ENCODE measurements at places on chromosomes 2 and 18.

DNA sequence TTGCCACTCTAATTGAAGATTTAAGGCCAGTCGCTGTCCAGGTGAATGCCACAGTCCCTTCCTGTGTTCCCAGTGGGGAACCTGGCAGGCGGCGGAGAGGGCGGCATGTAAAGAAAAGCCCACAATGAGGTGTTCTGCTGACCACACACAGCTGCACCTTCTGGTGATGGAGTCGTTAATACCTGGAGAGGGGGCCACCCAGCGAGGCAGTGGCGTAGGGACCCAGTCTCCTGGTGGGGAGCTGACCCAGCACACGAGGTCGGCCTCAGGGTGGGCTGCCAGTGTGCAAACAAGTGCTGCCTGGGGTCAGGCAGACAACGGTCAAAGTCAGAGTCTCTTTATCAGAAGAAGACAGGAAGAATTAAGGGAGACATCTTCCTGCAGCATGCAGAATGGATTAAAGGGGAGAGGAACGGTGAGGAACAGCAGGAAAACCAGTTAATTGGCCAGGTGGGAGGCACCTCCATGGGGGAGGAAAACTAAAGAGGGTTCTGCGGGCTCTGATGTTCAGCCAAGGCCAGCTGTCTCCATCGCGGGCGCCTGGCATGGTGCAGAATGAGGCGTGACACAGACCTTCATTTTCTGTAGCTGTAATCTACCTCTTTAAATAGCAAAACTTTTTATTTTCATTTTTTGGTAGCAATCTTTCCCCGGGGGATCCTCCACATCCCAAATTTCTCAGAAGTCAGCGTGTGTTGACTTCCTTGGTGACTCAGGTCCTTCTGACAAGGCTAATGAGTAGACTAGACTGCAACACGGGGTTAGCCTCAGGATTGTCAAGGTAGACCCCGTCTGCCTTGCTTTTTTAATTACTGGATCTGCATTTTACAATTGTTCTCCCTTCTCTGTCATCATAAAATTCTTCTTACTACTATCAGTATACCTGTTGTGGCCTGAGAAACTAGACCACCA is 78.3 kb downstream of the SMAD7 start:
- peak; percentile 92 for DNase-seq

DNA sequence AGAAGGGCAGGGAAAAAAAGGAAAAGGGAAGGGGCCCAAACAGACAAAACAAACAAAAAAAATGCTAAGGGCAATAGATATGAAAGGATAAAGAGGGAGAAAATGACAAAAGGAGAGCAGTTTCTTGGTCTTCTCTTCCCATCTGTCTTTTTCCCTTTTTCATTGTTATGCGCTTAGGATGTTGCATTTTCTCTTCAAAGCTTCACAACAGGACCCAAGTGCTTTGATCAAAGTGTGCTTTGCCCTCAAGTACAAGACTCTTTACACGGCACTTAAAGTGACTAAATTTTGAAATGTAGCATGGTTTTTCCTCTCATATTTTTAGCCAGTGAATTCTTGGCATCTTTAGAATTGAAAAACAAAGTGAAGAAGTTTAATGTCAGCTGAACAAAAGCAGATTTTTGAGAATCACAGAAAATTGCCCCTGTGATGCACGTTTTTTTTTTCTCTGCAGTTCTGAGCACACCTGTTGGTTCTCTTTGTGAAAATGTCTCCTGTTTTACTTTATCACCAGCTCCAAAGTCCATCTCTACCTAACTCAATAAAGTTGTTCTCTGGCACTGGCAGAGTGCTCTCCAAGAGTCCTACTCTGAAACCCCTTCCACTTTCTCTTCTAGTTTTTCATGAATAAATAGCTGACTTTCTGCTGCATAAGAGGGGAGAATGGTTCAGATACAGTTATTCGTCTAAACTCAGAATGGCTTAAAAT is 126.6 kb downstream of the KCNH7 start:
- peak; percentile 40 for DNase-seq

- peak; percentile 64 for DNase-seq
These were observed 111.1 kb downstream of the CDC42EP3 start for GRCh38 chr2:37560241-37560848.

DNA sequence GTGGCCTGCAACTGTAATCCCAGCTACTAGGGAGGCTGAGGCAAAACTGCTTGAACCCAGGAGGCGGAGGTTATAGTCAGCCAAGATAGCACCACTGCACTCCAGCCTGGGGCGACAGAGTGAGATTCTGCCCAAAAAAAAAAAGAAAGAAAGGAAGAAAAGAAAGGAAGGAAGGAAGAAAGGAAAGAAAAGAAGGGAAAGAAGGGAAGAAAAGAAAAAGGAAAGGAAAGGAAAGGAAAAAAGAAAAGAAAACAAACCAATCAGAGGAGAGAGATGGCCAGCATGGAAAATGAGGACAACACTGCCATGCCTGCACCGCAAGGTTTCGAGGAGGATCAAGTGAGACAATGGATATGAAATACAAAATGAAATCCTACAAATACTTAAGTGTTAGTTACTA is 34.7 kb downstream of the NOL10 start:
- DNase-seq: no peak

GRCh38 chr2:147688242-147688641 is 156.6 kb upstream of the ACVR2A start:
- no peak for DNase-seq

DNA sequence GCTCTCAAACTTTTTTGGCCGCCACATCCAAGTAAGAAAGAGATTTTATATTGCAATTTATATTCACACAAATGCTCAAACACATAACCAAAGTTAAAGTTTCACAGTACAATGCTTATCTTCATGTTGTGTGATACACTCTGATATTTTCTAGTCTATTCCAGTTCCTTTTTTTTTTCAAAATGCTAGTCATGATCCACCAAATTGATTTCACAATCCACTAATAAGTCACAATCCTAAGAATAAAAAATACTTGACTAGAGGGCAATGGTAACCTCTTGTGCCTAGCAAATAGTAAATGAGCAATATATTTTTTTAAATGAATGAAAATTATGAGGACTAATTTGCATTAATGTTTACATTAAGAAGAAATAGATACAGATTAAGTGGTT is 5.8 kb upstream of the PTPN4 start:
- no peak for DNase-seq

- no peak for DNase-seq
These were observed 72.8 kb upstream of the TTC39C start for GRCh38 chr18:23941791-23942190.

GRCh38 chr2:30354621-30355020 is 92.4 kb upstream of the LCLAT1 start:
- no peak for DNase-seq

DNA sequence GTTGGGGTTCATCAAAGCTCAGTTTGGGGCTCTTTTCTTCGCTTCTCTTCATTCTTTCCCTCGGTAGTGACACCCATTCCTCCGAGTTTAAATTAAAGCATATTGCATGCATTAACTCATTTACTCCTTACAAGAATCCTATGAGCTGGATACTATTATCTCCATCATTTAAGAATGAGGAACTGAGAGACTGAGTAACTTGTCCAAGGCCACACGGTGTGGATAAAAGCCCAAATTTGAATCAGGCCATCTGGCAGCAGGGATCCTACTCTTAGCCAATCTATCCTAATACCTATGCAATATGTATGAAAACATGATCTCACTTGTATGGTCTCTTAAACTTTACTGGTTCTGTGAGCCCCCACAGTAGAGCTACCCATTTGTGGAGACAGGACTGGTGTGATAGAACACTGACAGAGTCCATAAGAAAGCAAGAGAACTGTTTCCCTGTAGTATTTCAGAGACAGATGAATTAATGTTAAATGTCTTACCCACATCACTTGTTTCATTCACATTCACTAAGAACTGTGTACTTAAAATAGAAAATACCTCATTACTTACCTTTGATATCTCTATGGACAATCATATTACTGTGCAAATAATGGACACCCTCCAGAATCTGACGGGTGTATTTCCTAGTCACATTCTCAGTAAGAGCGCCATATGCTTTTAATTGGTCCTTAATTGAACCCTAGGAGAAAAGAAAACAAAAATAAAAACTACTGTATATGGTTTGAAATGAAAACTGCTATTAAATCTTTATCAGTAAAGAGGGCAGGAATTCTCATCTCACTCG is 20.4 kb upstream of the ERCC3 start:
- DNase-seq: peak; percentile 30

GRCh38 chr2:83471655-83472054 is 987.4 kb downstream of the SUCLG1 start:
- DNase-seq: no peak

DNA sequence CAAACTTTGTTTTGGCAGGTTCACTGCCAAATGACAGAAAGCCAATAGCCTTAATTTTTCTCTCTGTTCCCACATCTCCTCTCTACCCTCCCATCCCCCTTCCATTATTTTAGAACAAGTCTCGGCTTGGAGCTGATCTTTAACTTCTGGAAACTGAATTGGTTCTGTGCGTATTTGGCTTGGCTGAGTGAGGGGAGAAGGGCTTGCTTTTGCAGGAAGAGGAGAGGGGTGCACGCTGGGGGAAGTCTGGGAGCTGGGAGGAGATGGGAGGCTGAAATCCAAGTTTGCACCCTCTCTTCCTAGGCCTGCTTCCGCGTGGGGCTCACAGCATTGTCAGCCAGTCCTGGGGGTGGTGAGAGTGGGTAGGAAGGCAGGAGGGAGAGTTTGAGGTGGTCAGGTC is 176.1 kb upstream of the SPRED2 start:
- no peak for DNase-seq

DNA sequence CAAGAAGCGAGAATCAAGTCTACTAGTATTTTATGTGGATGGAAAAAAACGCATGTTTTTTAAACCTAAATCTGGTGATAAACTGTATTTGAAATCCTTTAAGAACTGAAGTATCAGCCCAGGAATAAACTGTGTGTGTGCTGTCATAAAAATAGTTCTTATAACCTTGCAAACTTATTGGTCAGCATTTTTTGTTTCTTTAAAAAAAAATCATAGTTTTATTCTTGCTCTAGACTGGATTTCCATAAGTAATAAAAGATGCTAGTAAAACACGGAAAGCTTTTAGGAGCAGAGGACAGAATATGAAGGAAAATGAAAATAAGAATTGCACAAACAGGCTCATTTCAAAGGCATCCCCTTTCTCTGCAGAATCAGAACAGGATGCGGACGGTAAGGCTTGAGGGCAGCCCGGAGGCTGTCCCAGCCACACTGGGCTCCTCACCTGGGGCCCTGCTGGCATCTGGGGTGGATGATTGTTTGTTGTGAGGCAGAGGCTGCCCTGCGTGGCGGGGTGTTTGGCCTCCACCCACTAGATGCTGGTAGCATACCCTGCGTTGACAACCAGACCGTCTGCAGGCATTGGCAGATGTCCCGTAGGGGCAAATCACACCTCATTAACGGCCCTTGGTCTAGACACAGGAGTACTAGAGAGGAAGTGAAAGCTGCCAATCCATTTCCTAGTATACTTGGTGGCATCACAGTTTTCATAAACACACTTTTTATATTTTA is 52.5 kb downstream of the MBP start:
- peak; percentile 60 for DNase-seq

GRCh38 chr18:58861353-58861752 is 3.3 kb upstream of the ZNF532 start:
- DNase-seq: peak; percentile 52

DNA sequence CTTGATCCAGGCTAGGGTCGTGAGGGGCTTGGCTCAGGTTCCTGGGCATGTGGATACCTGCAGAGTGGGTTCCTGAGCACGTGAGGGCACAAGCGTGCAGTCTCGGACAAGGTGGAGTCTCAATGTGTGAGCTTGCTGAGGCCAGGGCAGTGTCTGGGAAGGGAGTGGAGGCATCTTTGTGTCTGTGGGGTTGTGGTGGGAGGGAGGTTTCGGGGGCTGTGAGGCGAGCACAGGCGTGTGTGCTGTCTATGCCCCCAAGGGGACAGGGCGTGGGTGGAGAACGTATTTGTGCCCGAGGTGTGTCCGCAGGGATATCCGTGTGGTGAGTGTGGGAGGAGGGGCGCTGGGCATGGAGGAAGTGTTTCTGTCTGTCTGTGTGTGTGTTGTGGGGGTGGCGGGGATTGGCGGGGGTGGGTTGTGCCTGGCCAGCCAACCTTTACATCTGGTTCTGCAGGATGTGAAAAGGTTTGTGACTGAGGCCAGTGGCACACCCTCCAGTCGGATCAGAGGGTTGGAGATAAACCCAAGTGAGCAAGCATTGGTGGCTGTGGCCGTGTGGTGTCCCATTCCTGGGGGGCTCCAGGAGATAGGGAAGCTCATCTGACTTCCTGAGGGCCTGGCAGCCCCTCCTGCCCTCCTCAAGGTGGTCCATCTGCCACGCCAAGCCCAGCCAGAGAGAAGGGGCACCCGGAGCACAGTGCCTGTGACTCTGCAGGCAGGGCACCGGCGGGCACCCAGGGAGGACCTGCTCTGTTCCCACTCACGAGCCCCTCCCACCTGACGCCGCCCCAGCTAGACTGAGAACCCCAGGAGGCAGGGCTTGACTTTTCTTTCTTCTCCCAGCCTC is 57.1 kb downstream of the ZFP36L2 start:
- no peak for DNase-seq

DNA sequence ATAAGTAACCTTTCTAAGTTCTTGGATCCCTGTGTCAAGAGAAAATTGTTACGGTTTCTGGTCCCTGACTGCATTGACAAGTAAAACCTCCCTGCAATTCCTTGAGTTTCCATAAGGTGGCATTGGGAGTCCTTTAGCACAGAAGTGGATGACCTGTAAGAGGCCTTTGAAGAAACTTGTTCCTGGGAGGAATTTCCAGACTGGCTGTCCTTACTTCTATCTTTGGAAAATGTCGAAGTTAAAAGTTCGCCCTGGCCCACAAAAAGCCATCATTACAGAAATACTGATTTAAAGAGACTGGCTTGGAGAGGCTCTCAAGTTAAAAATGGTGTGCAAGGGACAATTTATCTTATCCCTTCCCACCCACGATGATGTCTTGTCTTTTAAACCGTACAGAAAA is 218.4 kb downstream of the CDH20 start:
- peak; percentile 86 for DNase-seq

- DNase-seq: peak; percentile 63
These were observed 389.6 kb downstream of the TGIF1 start for GRCh38 chr18:3839581-3839981.

DNA sequence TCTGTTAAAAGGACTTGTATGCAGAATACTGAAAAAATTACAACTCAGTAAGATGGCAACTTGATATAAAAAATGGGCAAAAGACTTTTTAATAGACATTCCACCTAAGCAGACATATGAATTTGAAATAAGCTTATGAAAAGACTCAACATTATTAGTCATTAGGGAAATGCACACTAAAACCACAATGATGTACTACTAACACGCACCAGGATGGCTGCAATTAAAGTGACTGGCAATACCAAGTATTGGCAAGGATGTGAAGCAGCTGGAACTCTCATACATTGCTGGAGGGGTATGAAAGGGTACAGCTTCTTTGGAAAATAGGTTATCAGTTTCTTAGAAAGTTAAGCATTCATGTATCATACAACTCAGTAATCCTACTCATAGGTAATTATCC is 3.2 kb upstream of the ENOSF1 start:
- DNase-seq: peak; percentile 31

GRCh38 chr2:19870792-19871191 is 31.0 kb downstream of the TTC32 start:
- no peak for DNase-seq

GRCh38 chr2:8389431-8390108 is 292.3 kb upstream of the ID2 start:
- DNase-seq: no peak

- DNase-seq: no peak
These were observed 281.4 kb upstream of the CELF4 start for GRCh38 chr18:37846996-37847395.
